Motor neuron (in vitro differentiated cells): ENCODE measurements at places on chromosomes 1 and 21.

DNA sequence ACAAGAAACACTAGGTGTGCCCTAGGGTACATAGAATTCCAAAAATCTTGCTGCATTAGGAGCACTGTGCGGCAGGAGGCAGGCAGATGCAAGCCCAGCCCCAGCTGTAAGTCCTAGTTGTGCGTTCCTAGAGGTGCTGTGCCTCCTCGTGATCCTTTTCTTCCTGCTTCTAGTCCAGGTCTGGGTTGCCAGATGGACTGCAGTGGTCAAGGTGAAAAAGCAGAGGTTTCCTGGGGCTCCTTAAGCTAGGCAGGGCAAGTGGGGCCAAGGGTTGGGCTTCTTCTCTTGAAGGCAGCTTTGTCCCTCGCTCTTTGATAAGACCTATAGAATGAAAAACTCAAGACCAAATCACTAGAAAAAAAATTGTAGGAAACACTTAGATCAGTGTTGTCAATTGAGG is 21.6 kb upstream of the SLC45A3 start:
- ATAC-seq: no peak

- ATAC-seq: no peak
Measured at GRCh38 chr1:14500041-14500440, 98.4 kb upstream of the KAZN start.

DNA sequence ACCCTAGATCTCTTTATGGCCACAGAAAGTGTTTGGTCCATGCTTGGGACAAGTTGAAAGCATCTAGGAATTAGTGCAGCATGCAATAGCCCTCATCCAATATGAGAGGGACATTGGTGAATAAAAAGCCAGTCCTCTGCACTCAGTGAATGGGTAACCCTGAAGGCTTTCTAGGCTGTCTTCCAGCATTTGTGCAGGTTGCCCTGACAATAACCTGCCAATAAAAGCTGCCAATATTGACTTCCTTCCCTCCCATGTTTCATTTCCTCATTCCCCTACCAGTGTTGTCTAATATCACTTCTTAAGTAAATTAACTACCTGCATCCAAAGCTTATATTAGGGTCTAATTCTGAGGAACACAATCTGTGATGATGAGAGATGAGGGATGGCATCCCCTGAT is 563.6 kb upstream of the NEGR1 start:
- ATAC-seq: no peak

- peak; percentile 79 for ATAC-seq
Measured at GRCh38 chr1:245432228-245432875, 277.6 kb downstream of the KIF26B start.

DNA sequence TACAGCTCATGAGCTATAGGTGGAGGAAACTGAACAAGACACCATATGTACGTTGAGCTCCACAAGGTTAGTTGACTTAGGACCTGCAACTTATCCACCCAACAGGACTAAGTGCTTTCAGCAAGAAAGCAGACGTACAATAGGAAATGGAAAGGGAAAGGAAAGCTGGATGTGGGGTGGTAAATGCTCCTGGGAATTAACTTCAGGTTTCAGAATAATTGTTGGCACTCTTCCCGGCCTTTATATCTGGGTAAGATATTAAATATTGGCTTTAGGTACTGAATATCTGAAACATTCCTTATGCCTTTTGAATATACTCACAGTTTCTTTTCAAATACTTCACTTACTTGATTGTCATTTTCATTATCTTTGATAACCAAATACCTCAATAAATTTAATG is 36.3 kb downstream of the GLMN start:
- ATAC-seq: no peak

DNA sequence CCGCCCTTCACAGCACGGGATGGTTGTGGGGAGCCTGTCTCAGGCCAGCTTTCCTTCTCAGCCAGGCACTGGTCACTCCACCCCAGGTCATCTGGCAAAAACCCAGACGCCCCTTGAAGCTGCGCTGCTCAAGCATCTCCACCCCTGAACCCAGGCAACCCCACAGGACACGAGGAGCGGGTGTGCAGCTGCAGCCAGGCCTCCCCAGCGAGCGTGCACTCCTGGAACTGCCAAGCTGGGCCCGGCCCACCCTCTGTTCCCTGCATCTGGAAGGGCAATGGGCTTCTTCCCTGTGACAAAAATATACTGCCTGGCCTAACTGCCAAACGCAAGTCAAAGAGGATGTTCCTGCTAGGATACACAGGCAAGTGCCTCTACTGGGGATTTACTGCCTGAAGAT is 39.7 kb downstream of the SLC66A1 start:
- ATAC-seq: no peak

DNA sequence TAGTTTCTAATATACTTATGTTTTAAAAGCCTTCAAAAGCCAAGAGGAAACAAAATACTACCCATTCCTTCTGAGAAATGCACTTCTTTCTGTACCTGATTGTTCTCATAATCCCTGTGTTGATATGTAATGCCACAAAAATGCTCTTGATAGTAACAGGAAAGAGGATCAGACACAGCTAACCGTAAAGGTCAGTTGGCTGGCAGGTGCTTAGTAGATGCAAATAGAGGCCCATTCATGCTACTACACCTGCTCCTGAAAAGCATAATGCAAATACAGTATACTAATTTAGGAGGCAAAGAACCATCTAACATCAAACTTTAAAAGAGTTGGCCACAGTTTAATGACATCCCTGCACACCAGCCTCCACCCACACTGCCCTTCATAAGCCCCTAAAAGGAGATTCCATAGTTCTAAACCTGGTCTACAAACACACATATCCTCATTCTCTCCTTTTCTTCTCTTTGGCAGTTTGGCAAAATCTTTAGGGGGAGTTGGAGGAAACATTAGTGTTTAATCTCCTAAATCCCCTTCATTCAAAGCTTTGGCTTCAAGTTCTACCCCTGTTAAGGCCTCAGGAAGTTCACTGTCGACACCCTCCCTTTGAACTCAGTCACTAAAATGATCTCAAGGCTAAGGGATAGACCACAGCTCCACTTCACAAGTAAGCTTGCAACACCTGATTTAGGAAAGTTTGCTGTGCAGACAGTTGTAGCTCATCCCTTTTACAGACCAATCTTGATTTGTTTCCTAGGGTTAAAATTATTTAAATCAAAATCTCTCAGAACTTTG is 2.9 kb upstream of the CD46 start:
- no peak for ATAC-seq

- ATAC-seq: peak; percentile 89
Measured at GRCh38 chr1:94926915-94927404, at the start of gene CNN3. Gene CNN3, minus strand, starts transcription at chr1:94927110. Its CDS starts 216 bp downstream, at chr1:94926894.

- peak; percentile 85 for ATAC-seq
Measured at GRCh38 chr1:228236744-228237143, 28.9 kb downstream of the OBSCN start.
